A673 (cell line): ENCODE measurements at places on chromosomes 3 and 15. TPM values are rescaled to one million over a fixed set of nuclear protein-coding genes. Genes with fewer than 3 reads are reported as not detected.

Gene ITGA11
- total RNA-seq, result 0.17 and 0.45 TPM in 2 replicates

Gene RGMA
- total RNA-seq, result 5.0 and 8.3 TPM in 2 replicates

DNA sequence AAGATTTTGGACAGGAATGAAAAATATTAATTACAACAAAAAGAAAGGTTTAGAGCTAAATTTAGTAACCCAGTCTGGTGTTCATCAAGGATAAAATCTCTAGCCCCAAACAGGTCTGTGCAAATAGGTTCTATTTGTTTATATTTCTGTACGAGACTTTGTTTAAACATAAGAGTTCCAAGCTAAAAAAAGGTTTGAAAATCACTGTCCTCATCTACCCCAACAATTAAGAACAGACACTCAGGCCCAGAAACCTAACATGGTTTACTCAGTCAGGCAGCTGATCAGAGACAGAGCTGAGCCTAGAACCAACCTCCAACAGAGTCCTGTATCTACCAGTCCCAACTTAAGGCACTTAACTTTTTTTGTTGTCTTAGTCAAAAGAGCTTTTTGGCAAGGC, 49.3 kb downstream of the SNX4 start:
- no peak for DNase-seq

Gene REC114
- not detected in 2 replicates for total RNA-seq

DNA sequence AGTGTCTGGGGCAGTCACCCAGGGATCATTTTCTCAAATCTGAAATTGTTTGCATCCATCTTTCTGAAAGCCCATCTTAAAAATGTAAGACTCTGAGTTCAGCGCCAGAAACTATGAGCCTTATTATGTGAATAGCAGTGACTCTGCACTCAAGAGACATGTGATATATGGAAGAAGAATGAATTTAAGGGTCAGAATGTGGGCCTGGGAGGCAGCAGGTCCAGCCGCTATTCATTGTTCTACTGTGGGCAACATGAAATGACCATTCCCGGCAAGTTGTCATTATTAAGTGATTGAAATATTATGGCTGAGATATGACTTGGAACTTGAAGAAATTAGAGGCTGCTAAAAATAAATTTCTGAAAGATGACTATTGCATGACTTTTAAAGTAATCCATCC, 228.6 kb upstream of the ARRDC4 start:
- DNase-seq, result no peak
